ENCODE measurements at places on chromosomes 2 and 18.

- no peak for DNase-seq
Observed at GRCh38 chr18:22276334-22276713, 106.9 kb downstream of the GATA6 start.

GRCh38 chr2:161374446-161374845 is 41.7 kb upstream of the TBR1 start:
- no peak for DNase-seq

DNA sequence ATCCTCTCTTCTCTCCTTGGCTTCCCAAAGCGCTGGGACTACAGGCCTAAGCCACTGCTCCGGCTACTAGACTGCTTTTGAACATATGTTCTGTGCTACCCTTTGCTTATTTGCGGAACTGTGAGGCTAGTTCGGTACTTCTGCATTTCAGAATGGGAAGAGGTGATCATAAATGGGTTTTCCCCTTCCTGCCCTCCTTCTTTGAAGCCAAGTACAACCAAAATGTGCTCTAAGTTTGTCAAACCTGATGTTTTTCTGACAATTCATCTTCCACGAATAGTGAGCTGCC is 1.7 kb upstream of the ESCO1 start:
- DNase-seq: no peak

GRCh38 chr18:2976218-2977132 is 36.5 kb downstream of the LPIN2 start:
- DNase-seq: no peak

GRCh38 chr18:37299471-37300304 is 265.9 kb downstream of the CELF4 start:
- peak; percentile 78 for DNase-seq

GRCh38 chr2:40218679-40219078 is 233.2 kb downstream of the SLC8A1 start:
- no peak for DNase-seq

GRCh38 chr2:149901231-149901859 is 313.8 kb upstream of the MMADHC start:
- DNase-seq: no peak

GRCh38 chr2:204170411-204170810 is 233.8 kb downstream of the ICOS start:
- no peak for DNase-seq

GRCh38 chr2:231648579-231649174 is 56.0 kb downstream of the TEX44 start:
- DNase-seq: no peak
